Stimulated activated CD4-positive, alpha-beta T cell treated with anti-CD3 and anti-CD28 coated beads, Interleukin-12 subunit alpha, Interleukin-12 subunit beta, amount 100 ng/mL, for 48 hours (primary cell): ENCODE measurements at places on chromosomes 2 and 18.

DNA sequence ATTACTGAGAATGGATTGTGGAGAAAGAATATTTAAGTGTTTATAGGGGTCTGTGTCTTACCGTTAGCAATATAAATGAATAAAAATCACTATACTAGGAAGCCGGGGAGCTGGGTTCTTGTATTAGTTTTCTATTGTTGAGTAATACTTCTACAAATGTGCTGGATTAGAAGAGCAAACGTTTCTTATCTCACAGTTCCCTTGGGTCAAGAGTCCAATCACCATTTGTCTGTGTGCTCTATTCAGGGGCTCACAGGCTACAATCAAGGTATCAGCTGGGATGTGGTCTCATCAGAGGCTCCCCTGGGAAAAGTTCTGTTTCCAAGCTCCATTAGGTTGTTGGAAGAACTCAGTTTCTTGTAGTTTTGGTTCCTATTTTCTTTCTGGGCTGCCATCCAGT, 790.9 kb downstream of the CNTNAP5 start:
- DNase-seq = no peak

- no peak for DNase-seq
Observed at GRCh38 chr2:105788670-105789290, 44.1 kb downstream of the NCK2 start.

DNA sequence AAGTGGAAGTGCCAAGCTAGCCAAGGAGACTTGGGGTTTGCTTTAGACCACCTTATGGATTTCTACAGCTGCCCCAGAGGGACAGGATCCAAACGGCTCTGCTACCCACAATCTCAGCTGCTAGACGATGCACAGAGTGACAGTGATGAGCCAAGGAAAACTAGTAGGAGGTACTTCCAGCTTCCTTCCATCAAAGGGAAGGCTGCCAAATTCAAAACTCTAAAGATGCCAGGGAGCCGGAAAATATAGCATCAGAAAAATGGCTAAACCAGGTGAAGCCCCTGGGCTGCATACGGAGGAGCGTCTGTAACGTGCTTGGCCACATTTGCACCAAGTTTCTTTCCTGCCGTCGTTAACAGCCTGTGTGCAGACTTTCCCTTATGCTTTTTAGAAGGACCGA, 245.5 kb upstream of the ZNF521 start:
- no peak for DNase-seq

DNA sequence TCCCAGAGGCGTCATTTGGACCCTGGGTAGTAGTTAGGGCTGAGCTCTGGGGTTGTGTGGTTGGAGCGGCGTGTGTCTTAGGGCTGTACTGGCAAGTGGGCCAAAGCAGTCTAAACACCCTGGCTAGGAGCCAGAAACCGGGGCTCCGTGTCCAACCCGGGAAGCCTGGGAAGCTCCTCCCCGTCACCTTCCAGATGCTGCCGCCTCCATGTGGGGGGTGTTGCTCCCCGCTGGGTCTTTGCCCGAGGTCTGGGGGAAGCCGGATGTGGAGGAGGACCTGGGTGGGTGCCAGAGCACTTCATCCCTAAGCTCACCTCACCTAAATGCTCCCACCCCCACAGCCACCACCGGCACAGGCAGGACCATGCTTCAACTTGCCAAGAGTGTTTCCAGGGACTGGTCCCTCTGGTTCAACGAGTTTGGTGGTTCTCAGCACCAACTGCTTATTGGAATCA, 25.4 kb downstream of the TET3 start:
- DNase-seq = no peak

- no peak for DNase-seq
Observed at GRCh38 chr2:179050755-179051154, 818 bp upstream of the CCDC141 start.
